Activated T-helper 1 cell treated with anti-CD3 and anti-CD28 coated beads, Interleukin-2, amount 50 U/mL, for 16 hours (primary cell): ENCODE measurements at places on chromosomes 4 and X.

- DNase-seq, result no peak
These were observed 36.9 kb upstream of the CHIC1 start for GRCh38 chrX:73525928-73526690.

- no peak for DNase-seq
These were observed 55.6 kb downstream of the MAP7D2 start for GRCh38 chrX:20060961-20061748.

DNA sequence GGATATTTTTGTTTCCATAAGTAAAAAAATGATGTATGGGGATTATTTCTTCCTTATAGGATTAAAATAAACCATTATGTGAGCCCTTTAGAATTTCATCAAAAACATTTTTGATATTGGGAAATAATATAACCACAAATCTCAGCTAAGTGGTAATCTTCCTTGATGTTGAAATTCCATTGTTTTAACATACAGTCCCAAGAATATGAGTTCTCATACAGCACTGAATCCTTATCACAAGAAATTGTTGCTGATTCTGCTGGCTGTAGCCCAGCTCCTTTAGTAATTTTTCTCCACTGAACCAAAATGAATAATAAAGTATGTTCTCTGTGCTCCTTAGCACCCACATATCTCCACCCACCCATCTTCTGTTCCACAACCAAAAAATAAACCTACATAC, 41.9 kb upstream of the FAM47B start:
- no peak for DNase-seq

DNA sequence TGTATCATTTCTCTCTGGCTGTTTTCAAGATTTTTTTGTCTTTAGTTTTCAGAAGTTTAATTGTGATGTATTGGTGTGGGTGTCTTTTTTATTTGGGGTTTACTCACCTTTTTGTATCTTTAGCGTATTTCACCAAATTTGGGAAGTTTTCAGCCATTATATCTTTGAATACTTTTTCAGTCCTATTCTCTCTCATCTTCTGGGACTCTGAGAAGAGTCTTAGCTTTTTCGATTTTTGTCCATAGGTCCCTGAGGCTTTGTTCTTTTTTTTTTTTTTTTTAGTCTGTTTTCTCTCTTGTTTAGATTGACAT, 23.8 kb downstream of the KDM6A start:
- no peak for DNase-seq
